ENCODE measurements at places on chromosomes 12 and 14. TPM values are rescaled to one million over a fixed set of nuclear protein-coding genes. Genes with fewer than 3 reads are reported as not detected.

Gene SERPINA1
- 2.8 TPM for polyA plus RNA-seq

Gene CCDC198
- not detected for polyA plus RNA-seq

Gene MBIP
- 6.3 TPM for polyA plus RNA-seq

Gene FAM222A
- polyA plus RNA-seq, result 3.3 TPM

Gene FAIM2
- polyA plus RNA-seq, result 0.57 TPM

Gene B4GALNT3
- polyA plus RNA-seq, result 0.53 TPM

Gene SAMD15
- polyA plus RNA-seq, result 0.75 TPM
